ENCODE measurements at places on chromosomes 1 and 21.

DNA sequence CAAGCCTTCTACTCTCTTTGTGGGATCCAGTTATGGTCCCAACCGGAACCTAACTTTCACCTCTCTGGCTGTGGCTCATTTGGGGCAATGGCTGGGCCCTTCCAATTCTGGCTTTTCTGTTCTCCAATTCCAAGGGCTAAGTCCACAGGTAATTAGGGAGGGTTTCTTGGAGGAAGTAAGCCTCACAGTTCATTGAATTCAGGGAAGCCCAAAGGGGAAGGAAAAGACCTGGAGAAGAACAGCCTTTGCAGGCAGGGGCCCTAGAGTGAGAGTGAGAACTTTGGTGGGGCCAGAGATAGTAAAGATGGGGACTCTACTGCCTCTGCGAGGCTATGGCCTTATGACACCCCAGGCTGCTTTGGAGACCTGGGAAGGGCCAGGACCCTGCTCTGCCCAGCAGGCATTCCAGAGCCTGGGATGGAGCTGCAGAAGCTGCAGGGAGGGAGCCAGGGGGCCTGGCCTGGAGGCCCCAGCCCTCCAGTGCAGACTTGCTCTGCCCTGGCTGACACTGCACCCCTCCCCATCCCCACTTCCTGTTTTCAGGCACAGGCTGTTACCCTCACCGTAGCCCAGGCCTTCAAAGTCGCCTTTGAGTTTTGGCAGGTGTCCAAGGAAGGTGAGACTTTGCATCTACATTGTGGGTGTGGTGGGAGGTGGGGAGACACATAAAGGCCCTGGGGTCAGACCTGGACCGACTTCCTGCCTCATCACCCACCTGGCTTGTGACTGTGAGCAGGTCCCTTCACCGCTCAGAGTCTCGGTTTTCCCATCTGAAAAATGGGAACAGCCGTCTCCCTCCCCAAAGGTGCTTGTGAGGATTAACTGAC lies 18.9 kb downstream of the LDLRAP1 start:
- DNase-seq: no peak

- no peak for DNase-seq
Observed at GRCh38 chr1:65330822-65331221, 21.5 kb downstream of the DNAJC6 start.

DNA sequence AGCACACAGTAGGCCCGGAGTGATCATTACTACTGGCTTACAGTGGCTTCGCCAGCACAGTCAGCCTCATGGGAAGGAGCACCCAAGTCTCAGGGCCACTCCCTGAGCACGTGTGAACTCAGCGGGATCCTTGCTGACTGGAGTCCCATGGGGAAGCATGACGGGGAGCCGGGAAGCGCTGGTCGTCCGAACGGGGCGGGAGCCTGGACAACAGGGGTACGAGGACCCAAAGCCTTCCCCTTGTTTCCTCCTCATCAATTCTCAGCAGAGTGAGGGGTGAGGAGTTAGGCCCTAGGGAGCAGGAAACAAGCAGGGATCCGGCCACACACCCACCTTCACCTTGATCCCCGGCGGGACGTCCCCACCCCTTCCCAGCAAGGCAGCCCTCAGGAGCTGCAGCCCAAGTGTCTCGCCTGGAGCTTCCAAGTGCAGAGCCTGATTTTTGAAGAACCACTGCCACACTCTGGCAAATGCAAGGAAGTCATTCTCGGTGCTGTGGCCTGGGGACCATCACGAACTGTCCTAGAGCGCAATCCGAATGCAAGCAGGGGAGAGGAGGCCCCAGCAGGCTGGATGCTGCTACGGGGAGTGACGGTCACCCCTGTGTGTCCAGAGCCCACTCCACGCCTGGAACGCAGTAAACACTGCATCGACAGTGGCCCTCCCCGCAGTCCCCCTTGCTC lies 35.5 kb downstream of the TOMM20 start:
- DNase-seq: no peak

DNA sequence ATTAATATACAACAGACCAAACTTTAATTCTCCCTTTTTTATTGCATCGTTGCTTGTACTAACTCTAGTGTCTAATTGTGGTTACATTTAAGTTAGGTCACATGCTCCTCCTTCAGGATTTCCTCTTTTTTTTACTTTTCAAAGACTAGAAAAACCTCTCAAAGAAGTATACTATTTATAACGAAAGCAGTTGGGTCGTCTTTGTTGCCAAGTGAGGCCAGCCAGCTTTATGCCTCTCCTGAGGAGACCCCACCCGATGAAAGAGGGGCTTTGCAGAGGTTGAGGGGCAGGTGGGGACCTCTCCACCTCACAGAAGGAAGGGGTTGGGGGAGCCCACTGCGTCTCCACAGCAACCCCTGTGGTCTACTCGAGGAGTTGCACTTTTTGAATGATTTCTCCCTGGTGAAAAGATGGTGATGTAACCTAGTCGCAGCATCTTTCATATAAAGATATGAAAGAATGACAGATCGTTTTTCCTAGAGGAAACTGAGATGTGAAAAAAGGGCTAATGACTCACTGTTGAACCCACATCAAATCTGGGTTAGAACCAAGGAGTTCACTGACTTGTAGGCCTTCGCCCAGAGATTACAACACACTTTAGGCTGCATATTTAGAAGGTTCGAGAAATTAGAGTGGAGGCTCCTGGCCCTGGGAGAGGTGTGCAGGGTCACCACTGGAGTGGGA lies 6.4 kb downstream of the TGFB2 start:
- no peak for DNase-seq
